ENCODE measurements at places on chromosomes 1 and 21.

GRCh38 chr1:7121622-7121988 is 336.4 kb downstream of the CAMTA1 start:
- no peak for DNase-seq

DNA sequence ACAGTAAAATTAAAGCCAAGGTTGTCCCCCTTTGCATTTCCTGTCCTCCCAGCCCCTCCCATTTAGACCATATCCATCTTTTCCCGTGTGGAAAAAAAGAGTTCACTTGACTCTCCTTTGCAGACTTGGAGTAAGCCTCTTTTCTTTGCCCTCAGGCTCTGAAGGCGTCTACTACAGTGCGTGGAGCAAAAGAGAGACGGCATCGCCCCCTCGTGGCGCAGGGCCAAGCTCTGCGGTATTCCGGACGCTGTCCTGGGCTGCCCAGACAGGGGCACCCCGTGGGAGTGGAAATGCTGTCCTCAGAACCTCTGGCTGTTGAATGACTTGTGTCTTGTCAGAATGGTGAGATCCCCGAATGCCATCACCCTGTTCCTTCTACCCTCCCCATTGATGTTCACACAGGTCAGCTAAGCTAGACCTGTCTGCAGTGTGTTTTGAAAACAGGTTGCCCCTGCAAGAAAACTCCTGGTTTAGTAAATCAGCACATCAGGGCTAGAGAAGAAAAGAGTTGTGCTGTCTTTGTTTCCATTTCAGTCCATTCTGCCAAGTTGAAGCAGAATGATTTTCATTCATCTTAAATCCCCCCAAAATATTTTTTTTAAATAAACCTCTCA is 12.3 kb upstream of the GJA8 start:
- peak; percentile 58 for DNase-seq

GRCh38 chr1:234307726-234308125 is 65.5 kb upstream of the COA6 start:
- no peak for DNase-seq

- DNase-seq, result no peak
These were observed 6.7 kb upstream of the SNAPIN start for GRCh38 chr1:153651771-153652170.

DNA sequence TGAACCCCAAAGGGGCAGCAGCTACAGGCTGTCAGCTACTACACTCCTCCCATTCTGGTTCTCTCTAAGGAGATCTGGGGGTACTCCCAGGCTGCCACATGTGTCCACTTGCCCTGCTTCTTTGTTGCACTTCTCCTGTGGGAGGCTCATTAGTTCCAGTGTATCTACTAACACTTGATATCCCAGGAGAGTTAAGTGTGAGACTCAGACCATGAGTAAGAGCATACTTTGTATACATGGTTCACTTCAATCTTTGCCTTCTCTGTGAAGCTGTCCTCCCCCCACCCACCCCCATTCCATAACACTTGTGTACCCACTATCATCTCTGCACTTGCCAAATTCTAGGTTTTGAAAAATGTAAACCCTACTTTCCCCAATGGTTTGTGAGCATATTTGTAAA is 34.9 kb upstream of the GADD45A start:
- DNase-seq, result no peak

DNA sequence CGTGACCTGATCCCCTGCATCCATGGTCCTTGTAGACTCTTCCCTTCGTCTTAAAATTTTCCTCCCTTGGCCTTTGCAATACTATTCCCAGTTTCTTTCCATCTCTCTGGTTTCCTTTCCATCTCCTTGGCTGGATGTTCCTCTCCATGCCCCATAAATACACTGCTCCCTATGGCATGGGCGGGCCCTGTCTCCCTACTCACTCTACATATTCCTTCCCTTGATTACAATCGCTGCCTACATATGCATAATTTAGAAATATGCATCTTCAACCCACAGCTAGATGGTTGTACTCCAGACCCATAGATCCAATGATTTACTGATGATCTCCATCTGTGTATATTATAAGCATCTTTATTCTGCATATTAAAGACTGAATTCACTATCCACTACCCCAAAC is 405.0 kb downstream of the NTNG1 start:
- DNase-seq, result no peak

GRCh38 chr1:99786751-99787501 is 20.5 kb upstream of the FRRS1 start:
- no peak for DNase-seq

DNA sequence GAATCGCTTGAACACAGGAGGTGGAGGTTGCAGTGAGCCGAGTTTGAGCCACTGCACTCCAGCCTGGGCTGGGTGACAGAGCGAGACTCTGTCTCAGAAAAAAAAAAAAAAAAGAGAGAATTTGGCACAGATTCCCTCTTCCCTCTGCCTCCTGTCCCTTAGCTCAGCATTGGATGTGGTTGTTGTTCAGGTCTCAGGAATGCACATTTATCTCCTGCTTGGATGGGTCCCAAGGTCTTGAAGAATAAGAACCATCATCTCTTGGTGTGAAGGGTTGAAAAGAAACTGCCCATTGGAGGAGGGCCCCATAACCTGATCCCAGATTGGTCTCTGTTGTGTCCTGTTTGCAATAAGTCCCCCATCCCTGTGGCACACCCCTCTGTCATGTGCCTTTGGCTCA is 34.9 kb downstream of the UBIAD1 start:
- DNase-seq, result no peak

- DNase-seq, result no peak
These were observed 87.7 kb upstream of the MAGI3 start for GRCh38 chr1:113302636-113303035.

DNA sequence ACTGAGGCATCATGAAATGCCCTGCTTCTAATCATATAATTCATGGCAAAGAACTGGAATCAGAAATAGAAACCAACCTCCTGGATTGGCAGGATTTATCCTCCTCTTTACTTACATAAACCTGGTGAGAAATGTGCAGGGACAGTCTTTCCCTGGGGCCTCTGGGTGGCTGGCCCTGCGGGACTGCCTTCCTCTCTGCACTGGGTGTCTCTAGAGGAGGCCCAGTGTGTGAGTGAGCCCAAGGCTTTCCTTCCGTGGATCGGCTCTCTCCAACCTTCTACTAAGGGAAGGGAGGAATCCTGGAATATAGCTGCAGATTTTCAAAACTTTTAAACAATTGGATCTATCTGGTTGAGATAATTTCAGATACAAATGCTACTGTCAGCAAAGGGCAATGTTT is 11.4 kb upstream of the ATP1A1 start:
- no peak for DNase-seq

GRCh38 chr1:17101261-17101660 is 18.0 kb downstream of the PADI2 start:
- DNase-seq, result no peak

DNA sequence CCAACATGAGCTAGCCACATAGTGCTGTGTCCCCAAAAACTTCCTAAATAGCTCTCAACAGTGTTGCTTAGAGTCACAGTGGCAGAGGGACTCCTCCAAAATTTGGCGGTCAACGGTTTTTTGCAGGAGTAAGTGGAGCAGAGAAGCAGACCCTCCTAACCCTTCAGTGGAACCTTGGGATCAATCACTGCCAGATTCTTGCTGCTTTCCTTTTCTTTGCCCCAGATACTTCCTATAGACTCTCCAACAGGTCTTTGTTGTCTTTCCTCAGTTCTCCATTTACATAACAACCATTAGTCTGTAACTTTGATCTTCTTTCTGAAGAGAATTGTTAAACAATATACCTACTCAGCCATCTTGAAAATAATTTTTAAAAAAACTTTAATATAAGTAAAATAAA is 556.1 kb downstream of the BRINP3 start:
- no peak for DNase-seq

DNA sequence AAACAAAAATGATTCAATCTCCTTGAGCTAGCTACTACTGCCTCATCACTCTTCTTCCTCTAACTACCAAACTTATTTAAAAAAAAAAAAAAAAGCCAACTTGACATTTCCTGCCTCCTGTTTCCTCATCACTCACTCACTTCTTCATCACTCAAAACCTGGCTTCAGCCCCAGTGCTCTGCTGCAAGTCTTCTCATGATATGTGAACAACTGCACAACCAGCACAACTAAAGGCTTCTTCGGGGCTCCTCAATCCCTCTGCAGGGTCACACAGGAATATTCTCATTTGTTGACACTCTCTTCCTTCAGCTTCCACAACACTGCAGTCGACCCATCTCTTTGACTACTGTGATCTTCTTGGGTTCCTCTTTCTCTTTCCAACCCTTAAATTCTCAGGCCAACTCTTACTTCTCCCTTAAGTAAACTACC is 7.6 kb downstream of the MTF1 start:
- no peak for DNase-seq

GRCh38 chr1:7379441-7379971 is 391.6 kb upstream of the VAMP3 start:
- no peak for DNase-seq

DNA sequence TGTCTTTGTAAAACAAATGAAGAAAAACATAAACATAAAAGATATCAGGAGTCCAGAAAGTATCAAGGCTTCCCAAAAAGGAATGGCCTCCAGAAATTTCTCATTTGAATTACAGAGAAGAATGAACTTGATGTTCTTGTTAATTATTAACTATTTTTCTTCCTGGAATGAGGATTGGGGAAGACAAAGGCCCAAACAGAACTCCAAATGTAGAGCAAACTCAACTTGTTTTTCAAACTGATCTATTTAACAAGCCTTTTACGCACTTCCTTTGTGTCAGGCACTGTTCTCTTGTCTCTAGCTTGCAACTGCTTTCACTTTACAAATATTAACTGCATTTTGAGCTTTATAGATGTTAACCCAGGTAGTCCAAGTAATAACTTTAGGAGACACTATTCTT is 45.5 kb downstream of the LAMC2 start:
- DNase-seq, result no peak

GRCh38 chr1:111576547-111576946 is 43.0 kb upstream of the RAP1A start:
- DNase-seq, result no peak

DNA sequence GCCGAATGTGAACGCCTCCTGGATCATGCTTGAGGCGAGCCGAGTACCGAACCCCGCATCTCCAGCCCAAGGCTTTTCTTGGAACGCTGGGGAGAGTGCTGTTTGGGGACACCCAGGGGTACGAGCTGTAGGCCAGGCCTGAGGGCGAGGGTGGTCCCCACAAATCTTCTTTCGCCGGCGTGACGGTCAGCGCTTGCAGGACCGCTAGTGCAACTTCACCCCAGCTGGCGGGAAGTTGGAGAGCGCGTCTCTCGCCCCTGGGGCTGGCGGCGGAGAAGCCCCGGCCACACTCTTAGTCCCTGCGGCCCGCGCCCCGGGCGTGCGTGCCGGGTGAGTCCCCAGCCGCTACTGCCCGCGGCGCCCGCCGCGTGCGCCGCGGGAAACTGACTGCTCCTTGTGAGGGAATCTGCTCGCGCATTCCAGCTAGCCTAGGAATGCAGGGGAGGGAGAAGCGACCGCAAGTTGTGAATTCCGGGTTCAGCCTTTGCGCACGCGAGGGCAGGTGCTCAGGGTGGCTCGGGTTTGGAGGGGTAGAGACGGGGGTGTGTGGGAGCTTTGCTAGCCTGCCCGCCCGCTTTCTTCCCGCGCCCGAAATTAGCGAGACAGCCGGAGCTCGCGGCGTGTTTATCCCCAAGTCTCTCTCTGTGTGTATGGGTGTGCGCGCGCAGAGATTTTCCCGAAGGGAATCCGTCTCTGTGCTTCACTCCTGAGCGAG is 884 bp downstream of the LHX4 start:
- no peak for DNase-seq

GRCh38 chr21:46063734-46064680 is 33.9 kb upstream of the COL6A2 start:
- DNase-seq, result no peak

- no peak for DNase-seq
These were observed 18.1 kb downstream of the SIPA1L2 start for GRCh38 chr1:232611834-232612233.

- DNase-seq, result no peak
These were observed 124.2 kb downstream of the GALNT2 start for GRCh38 chr1:230191079-230191804.

- DNase-seq, result no peak
These were observed 35.1 kb downstream of the ARHGAP29 start for GRCh38 chr1:94202241-94202640.

All from stimulated activated CD4-positive, alpha-beta T cell treated with anti-CD3 and anti-CD28 coated beads, Interleukin-4, amount 100 ng/mL, for 4 hours (primary cell).